ENCODE measurements at places on chromosomes 11 and 22. TPM values are rescaled to one million over a fixed set of nuclear protein-coding genes. Genes with fewer than 3 reads are reported as not detected.

The VSTM5 gene
- total RNA-seq, result 6.2 TPM

- no peak for DNase-seq
- H3K27ac ChIP-seq, result no peak overlapping the region
- H3K4me3 ChIP-seq, result no peak overlapping the region
- no peaks in the 10 kb centered on the region for H3K4me1 ChIP-seq
- no peaks in the 10 kb centered on the region for H3K27me3 ChIP-seq
Observed at GRCh38 chr22:36104435-36104834, 56.1 kb downstream of the APOL3 start.

The ANKK1 gene
- total RNA-seq, result not detected

DNA sequence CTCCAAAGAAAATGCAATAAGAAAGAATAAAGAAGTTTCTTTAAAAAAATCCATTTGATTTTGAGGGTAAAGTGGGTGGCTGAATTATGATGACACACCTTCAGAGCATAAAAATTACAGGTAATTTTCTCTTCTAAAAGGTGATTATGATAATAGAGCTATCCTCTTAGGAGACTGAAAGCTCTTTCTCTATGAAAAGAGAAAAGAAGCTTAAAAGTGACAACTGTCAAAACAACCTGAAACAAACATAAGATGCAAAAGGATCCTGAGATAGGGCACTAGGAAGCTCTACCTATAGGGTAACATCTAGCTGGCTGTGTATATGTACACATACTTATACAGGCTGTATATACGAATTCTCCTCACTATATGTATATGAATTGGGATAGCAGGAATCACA is 270.2 kb downstream of the GUCY1A2 start:
- H3K27me3 ChIP-seq, result no peaks in the 10 kb centered on the region
- no peak overlapping the region for H3K4me3 ChIP-seq
- H3K36me3 ChIP-seq, result no peaks in the 10 kb centered on the region
- H3K4me1 ChIP-seq, result no peaks in the 10 kb centered on the region
- no peak for DNase-seq

GRCh38 chr11:61966734-61967115 is 709 bp downstream of the FTH1 start:
- H3K4me1 ChIP-seq, result peaks cover 79% of the 10 kb centered on the region
- peak overlapping the region; percentile 96 for H3K4me3 ChIP-seq
- DNase-seq, result peak; percentile 61
- H3K27me3 ChIP-seq, result no peaks in the 10 kb centered on the region

Data from stomach (tissue), 19 donors.